ENCODE measurements at places on chromosomes 3 and 15.

DNA sequence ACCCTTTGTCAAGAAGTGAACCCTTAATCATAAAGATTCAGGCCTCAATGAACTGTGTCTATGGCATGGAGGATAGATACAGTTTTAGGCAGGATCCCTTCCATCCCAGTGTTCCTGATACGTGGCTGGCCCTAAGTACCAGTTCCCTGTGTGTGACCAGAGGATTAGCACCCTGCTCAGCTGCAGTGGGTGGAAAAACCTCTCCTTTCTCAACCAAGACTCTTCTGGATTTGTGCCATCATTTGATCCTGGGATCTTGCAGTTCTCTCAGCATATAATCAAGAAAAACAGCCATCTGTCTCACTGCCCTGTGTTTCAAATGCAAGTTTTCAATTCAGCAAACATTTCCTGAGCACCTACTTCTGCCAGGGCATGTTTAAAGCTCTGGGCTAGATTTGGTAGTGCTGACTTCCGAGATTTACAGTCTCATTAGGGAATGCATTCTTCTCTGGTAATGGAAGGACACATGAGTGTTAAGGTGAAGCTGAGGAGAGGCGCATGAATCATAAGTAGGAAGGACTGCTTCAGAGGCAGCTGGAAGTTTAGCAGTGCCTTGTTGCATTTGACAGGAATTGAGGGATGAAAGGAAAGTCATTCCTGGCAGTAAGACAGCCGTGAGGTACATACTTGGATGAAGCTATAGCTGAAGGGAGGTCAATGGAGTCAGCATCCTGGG lies 388.3 kb downstream of the MFSD1 start:
- H3K4me3 ChIP-seq, result no peak overlapping the region
- H3K27ac ChIP-seq, result no peak overlapping the region
- no peaks in the 10 kb centered on the region for H3K4me1 ChIP-seq
- no peak for DNase-seq

- H3K4me1 ChIP-seq, result peaks cover 14% of the 10 kb centered on the region
- DNase-seq, result no peak
- H3K36me3 ChIP-seq, result peaks cover 1% of the 10 kb centered on the region
- H3K27ac ChIP-seq, result no peak overlapping the region
Observed at GRCh38 chr15:83364501-83364900, 80.0 kb upstream of the BNC1 start.

GRCh38 chr3:111496894-111497559 lies 45.0 kb upstream of the CD96 start:
- peaks cover 1% of the 10 kb centered on the region for H3K36me3 ChIP-seq
- no peak overlapping the region for H3K4me3 ChIP-seq
- H3K4me1 ChIP-seq, result no peaks in the 10 kb centered on the region
- no peaks in the 10 kb centered on the region for H3K27me3 ChIP-seq
- DNase-seq, result no peak

GRCh38 chr15:57285386-57285785 lies 90.9 kb upstream of the CGNL1 start:
- H3K36me3 ChIP-seq, result peaks cover 50% of the 10 kb centered on the region
- no peaks in the 10 kb centered on the region for H3K27me3 ChIP-seq
- DNase-seq, result no peak
- no peak overlapping the region for H3K4me3 ChIP-seq
- H3K4me1 ChIP-seq, result no peaks in the 10 kb centered on the region
- no peak overlapping the region for H3K27ac ChIP-seq

- H3K36me3 ChIP-seq, result peaks cover 4% of the 10 kb centered on the region
- no peak for DNase-seq
- peaks cover 14% of the 10 kb centered on the region for H3K4me1 ChIP-seq
- no peak overlapping the region for H3K4me3 ChIP-seq
Observed at GRCh38 chr15:31448635-31448979, 122.0 kb downstream of the KLF13 start.

GRCh38 chr3:15342246-15342645 lies 9.9 kb upstream of the SH3BP5 start:
- H3K4me1 ChIP-seq, result peaks cover 25% of the 10 kb centered on the region
- H3K36me3 ChIP-seq, result peaks cover 2% of the 10 kb centered on the region
- DNase-seq, result no peak
- peak overlapping the region; percentile 15 for H3K27ac ChIP-seq
- H3K27me3 ChIP-seq, result no peaks in the 10 kb centered on the region

DNA sequence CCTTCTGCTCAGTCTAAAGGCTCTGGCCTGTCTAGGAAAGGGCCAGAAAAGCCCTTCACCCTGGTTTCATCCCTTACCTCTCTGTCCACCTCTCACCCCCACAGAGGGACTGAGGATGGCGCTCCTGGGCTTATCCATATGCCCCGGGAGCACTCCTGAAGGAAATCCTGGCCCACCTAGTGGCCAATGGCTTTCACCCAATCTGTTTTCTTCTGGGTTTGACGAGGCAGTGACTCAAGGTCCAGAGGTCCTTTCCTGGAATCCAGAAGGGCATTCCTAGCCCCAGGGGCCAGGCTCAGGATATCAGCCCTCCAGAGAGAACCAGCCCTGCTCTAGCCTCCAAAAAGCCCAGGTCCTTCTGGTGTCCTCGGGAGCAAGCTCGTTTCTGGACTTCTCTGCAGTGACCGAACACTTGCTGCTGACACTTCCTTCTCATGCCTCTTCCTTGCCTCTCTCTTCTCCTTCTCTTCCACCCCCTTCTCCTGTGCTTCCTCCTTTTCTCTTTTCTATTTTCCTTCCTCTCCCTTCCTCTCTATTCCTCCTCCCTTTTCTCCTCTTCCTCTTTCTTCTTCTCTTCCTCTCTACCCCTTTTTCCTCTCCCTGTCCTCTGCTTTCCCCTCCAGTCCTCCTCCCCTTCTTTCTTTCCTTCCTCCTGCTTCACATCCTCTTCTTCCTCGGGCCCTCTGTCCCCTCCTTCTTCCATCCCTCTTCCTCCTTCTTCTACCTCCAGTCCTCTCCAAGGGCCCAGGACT lies 59.6 kb downstream of the RHCG start:
- H3K27me3 ChIP-seq, result peaks cover 68% of the 10 kb centered on the region
- no peaks in the 10 kb centered on the region for H3K4me1 ChIP-seq
- H3K27ac ChIP-seq, result no peak overlapping the region
- no peak for DNase-seq
- no peaks in the 10 kb centered on the region for H3K36me3 ChIP-seq

- peaks cover 1% of the 10 kb centered on the region for H3K36me3 ChIP-seq
- H3K27ac ChIP-seq, result no peak overlapping the region
- no peak overlapping the region for H3K4me3 ChIP-seq
Observed at GRCh38 chr3:115436767-115437301, 186.5 kb upstream of the GAP43 start.

- no peak for DNase-seq
- peaks cover 52% of the 10 kb centered on the region for H3K27me3 ChIP-seq
- H3K4me3 ChIP-seq, result no peak overlapping the region
- H3K36me3 ChIP-seq, result peaks cover 4% of the 10 kb centered on the region
- H3K27ac ChIP-seq, result no peak overlapping the region
- peaks cover 9% of the 10 kb centered on the region for H3K4me1 ChIP-seq
Observed at GRCh38 chr3:197432384-197433127, 123.2 kb downstream of the BDH1 start.

- H3K27ac ChIP-seq, result no peak overlapping the region
- peaks cover 12% of the 10 kb centered on the region for H3K36me3 ChIP-seq
- H3K4me3 ChIP-seq, result peak overlapping the region; percentile 16
- no peaks in the 10 kb centered on the region for H3K27me3 ChIP-seq
Observed at GRCh38 chr3:71300951-71301393, 282.6 kb downstream of the FOXP1 start.

GRCh38 chr3:8966150-8966819 lies 3.0 kb upstream of the RAD18 start:
- DNase-seq, result no peak
- H3K27me3 ChIP-seq, result peaks cover 15% of the 10 kb centered on the region
- no peak overlapping the region for H3K4me3 ChIP-seq

DNA sequence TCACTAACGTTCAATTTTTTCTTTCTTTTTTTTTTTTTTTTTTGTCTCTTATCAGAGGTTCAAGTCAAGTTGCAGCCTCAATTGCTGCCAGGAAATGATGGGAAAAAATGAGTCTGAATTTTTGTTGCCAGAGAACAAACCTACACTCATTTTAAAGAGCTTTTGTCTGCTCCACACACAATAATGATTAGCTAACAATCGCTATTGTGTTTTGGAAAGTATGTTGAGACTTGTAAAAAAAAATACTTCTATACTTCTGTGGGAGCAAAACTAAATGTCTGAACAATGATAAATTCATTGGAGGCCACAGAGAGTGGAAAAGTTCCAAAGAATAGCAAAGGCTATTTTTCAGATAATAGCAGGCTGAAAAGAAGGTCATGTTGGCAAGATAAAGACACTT lies 176.3 kb upstream of the LMCD1 start:
- no peak overlapping the region for H3K27ac ChIP-seq
- H3K27me3 ChIP-seq, result no peaks in the 10 kb centered on the region
- H3K36me3 ChIP-seq, result no peaks in the 10 kb centered on the region
- DNase-seq, result no peak
- no peak overlapping the region for H3K4me3 ChIP-seq

DNA sequence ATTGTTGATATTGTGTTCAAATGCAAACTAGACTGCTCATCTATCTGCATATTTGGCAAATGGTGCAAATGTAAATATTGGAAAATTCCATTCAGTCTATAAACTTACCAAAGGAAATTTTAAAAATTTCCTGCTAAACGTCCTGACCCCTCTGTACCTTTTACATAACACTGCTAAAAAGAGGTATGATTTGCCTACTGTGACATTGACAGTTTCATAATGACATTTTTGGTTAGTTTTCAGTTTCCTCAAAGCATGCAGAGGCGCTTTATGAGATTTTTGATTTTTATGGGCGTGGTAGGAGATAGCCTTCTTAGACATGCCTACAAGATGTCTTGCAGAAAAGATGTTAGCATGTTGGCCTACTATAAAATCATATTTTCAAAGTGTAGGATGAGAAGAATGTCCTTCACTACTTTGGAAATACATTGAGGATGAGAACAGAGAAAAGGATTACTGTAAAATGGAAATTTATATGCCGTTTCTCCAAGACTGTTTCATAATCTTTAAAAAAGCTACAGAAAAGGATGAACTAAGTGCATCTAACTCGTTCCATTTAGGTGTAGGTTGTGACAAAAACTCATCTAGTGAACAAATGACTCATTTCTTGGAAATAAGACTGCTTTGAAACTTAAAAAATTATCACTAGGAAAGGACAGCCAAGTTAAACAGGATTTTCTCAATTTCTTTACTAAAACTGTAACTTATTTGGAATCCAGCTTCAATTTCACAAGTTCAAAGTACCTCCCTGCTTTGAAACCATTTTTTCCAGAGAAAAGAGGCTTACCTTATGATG lies 14.5 kb upstream of the ISLR start:
- H3K36me3 ChIP-seq, result peaks cover 3% of the 10 kb centered on the region
- H3K4me3 ChIP-seq, result no peak overlapping the region
- peaks cover 63% of the 10 kb centered on the region for H3K27me3 ChIP-seq
- DNase-seq, result no peak
- no peak overlapping the region for H3K27ac ChIP-seq
- no peaks in the 10 kb centered on the region for H3K4me1 ChIP-seq

GRCh38 chr3:17430582-17430981 lies 311.8 kb downstream of the TBC1D5 start:
- peaks cover 6% of the 10 kb centered on the region for H3K4me1 ChIP-seq
- no peak overlapping the region for H3K4me3 ChIP-seq
- no peaks in the 10 kb centered on the region for H3K27me3 ChIP-seq
- peaks cover under 1% of the 10 kb centered on the region for H3K36me3 ChIP-seq
- H3K27ac ChIP-seq, result no peak overlapping the region
- DNase-seq, result no peak

GRCh38 chr3:119420196-119420595 lies 43.2 kb downstream of the TMEM39A start:
- no peaks in the 10 kb centered on the region for H3K36me3 ChIP-seq
- no peak overlapping the region for H3K27ac ChIP-seq
- peaks cover 6% of the 10 kb centered on the region for H3K4me1 ChIP-seq
- H3K27me3 ChIP-seq, result no peaks in the 10 kb centered on the region

- DNase-seq, result no peak
- H3K27ac ChIP-seq, result no peak overlapping the region
- H3K4me1 ChIP-seq, result no peaks in the 10 kb centered on the region
- peaks cover 66% of the 10 kb centered on the region for H3K27me3 ChIP-seq
- H3K4me3 ChIP-seq, result no peak overlapping the region
Observed at GRCh38 chr15:59347915-59348314, 24.8 kb downstream of the MYO1E start.

GRCh38 chr15:35748105-35748504 lies 202.1 kb upstream of the DPH6 start:
- no peaks in the 10 kb centered on the region for H3K4me1 ChIP-seq
- DNase-seq, result no peak
- H3K36me3 ChIP-seq, result no peaks in the 10 kb centered on the region
- H3K27me3 ChIP-seq, result peaks cover 9% of the 10 kb centered on the region
- no peak overlapping the region for H3K27ac ChIP-seq
- H3K4me3 ChIP-seq, result no peak overlapping the region

GRCh38 chr15:33460166-33460805 lies 149.5 kb downstream of the RYR3 start:
- no peak for DNase-seq
- no peak overlapping the region for H3K27ac ChIP-seq
- no peaks in the 10 kb centered on the region for H3K36me3 ChIP-seq
- H3K4me3 ChIP-seq, result no peak overlapping the region
- no peaks in the 10 kb centered on the region for H3K27me3 ChIP-seq

GRCh38 chr3:190585805-190586630 lies 72.1 kb downstream of the IL1RAP start:
- no peak overlapping the region for H3K4me3 ChIP-seq
- peak overlapping the region; percentile 16 for H3K27ac ChIP-seq
- no peaks in the 10 kb centered on the region for H3K27me3 ChIP-seq
- peaks cover 17% of the 10 kb centered on the region for H3K4me1 ChIP-seq
- peaks cover 2% of the 10 kb centered on the region for H3K36me3 ChIP-seq
- DNase-seq, result no peak

DNA sequence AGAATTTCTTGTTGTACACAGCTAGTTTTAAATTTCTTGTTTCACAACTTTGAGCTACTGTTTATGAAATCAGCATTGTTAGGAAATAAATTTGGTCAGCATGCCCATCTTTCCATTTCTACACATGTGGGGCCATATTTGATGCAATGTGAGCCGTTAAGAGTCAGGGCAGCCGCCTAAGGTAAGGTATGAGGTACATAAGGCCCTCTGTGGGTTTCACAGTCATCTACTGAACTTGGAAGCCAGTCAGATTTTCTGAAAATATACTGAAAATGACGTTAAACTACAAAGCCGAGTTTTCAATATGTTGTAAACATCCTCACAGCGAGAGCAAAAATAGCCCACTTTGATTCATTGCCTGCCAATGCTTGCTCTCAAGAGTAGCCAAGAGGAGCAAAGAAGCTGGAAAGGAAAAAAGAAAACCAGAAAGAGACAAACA lies 94.7 kb upstream of the PDZRN3 start:
- H3K4me1 ChIP-seq, result no peaks in the 10 kb centered on the region
- H3K36me3 ChIP-seq, result no peaks in the 10 kb centered on the region
- no peak overlapping the region for H3K27ac ChIP-seq
- no peak overlapping the region for H3K4me3 ChIP-seq
- DNase-seq, result no peak

DNA sequence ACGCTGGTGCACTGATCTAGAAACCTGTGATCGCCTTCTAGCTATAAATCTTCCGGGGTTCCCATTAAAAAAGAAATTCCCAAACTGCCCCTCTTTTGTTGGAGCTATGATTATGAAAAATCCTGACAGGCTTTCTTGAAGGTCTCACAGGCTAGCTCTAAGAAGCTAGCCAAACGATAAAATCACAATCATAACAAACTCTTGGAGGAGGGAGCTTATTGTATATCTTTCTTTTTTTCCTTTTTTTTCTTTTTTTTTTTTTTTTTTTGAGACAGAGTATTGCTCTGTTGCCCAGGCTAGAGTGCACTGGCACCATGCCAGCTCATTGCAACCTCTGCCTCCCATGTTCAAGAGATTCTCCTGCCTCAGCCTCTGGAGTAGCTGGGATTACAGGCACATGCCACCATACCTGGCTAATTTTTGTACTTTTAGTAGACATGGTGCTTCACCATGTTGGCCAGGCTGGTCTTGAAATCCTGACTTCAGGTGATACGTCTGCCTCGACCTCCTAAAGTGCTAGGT lies 72.0 kb downstream of the MYO1E start:
- H3K4me1 ChIP-seq, result peaks cover 26% of the 10 kb centered on the region
- H3K27me3 ChIP-seq, result peaks cover 5% of the 10 kb centered on the region
- H3K27ac ChIP-seq, result peak overlapping the region; percentile 69
